ENCODE measurements at places on chromosomes 11 and 22.

GRCh38 chr11:72799441-72799840 lies 5.6 kb upstream of the STARD10 start:
- DNase-seq: no peak

- DNase-seq: no peak
Observed at GRCh38 chr11:8605971-8606563, 12.0 kb upstream of the STK33 start.

DNA sequence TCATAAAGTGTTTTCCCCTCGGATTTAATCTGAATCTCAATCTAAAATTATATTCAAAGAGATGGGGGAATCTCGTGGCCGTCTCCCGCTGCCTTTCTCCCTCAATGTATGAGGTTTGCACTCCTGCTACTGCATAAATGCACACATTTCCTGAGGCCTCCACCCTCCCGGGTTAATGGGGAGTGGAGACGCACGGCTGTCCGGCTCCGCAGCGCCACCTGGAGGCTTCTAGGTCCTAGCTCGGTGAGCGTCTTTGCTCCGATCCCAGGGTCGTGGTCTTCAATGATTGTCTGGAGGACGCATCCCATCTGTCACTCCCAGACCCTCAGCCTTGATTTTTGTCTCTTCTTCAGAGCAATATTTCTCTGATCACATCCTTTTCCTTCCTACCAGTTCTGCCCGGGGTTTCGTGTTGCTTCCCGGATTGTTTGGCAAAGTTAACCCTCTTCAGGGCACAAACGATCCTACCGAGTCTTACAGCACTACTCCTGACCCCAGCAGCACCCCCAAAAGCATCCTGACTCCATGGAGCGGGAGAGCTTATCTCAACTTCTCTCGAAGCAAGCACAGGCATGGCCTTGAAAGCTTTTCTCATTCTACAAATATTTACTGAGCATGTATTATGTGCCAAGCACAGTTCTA lies at the start of gene LMO1:
Gene LMO1 (minus strand): TSS at position 110 of the 642 bp plus-strand sequence. CDS start 516 bp downstream, outside the sequence.
- DNase-seq: peak; percentile 62

GRCh38 chr11:71934213-71934612 lies 5.4 kb downstream of the RNF121 start:
- peak; percentile 16 for DNase-seq

- DNase-seq: no peak
Observed at GRCh38 chr22:48380016-48380665, 1447.5 kb downstream of the BRD1 start.

DNA sequence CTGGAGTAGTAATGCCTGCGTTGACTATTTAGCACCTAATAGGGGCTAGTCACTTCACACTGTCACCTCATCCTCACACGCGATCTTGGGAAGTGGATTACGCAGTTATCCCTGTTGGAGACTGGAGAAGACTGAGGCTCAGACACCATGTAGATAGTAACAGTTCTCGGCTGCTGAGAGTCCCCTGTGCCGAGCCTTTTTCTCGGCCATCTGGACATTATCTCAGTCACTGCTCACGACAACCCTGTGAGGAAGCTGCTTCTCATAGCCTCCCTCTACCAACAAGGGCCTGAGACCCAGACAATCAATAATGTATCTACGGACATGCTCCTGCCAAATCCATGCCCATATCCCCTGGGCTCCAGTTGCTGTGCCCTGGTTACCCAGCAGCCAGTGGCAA lies 25.9 kb downstream of the SCUBE1 start:
- DNase-seq: no peak

DNA sequence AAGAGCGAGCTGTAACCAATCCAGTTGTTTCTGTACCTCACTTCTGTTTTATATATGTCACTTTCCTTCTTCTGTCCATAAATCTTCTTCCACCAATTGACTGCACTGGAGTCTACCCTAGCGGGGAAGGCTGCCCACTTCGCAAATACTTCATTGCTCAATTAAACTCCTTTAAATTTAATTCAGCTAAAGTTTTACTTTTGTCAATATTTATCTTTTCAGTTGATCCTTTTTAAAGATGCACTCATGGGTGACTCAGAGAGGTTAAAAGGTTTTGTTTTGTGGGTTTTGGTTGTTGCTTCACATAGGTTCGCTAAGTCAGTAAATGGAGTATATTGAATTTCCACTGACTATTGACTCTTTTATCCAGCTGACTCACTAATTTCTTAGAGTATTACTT lies 597.2 kb downstream of the DLG2 start:
- no peak for DNase-seq

GRCh38 chr11:33775832-33776470 lies 1.6 kb upstream of the FBXO3 start:
- DNase-seq: no peak

DNA sequence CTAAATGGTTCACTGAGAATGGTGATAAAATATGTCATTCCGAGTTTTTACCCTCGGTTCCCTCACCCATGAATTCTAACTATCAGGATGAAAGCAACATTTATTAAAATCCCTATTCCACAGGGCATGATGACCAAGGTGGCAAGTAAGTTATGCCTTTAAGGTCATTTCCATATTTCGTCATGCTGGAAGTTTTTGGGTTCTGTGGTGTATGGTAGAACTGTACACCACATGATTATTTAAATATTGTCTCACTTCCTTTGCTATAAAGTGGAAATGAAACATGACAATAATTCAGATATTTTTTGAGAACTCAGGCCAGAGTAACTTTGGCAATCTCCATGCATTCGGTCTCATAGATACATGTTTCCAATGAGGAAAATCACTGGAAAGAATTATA lies 68.5 kb upstream of the CARD18 start:
- DNase-seq: no peak

- no peak for DNase-seq
Observed at GRCh38 chr22:49648053-49648452, 179.6 kb downstream of the BRD1 start.

- DNase-seq: no peak
Observed at GRCh38 chr11:70900540-70900939, 351.8 kb downstream of the SHANK2 start.

- DNase-seq: no peak
Observed at GRCh38 chr11:47948137-47948536, 32.2 kb upstream of the PTPRJ start.

GRCh38 chr22:44311855-44312170 lies 938 bp downstream of the SHISAL1 start:
- DNase-seq: no peak

DNA sequence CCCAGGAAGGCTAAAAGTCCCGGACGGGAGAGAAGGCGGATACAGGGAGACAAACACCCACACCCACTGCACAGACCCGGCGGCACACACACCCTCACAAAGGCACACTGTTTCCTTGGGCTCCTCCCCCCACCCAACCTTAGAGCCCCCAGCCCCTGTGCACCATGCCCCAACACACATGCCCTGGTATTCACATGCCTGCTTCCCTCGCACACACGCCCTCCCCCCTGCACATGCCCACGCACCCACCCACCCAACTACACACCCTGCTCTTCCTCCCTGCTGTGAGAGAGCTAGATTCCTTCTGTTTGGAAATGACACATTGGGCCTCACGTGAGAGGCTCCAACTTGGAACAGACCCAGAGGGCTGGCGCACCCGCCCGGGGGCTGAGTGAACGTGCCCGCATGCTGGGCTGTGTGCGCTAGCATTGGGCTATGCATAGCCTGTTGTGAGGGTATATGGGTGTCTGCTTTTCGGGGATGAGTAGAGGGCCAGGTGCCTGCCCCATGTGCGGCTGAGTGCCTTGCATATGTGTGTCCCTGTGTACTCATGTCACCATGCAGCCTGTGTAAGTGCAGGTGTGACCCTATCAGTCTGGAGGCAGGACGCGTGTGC lies 518 bp upstream of the CHRM1 start:
- DNase-seq: no peak

- no peak for DNase-seq
Observed at GRCh38 chr11:94077552-94078293, 50.9 kb upstream of the PANX1 start.

GRCh38 chr11:133803026-133803425 lies 42.3 kb downstream of the SPATA19 start:
- no peak for DNase-seq

DNA sequence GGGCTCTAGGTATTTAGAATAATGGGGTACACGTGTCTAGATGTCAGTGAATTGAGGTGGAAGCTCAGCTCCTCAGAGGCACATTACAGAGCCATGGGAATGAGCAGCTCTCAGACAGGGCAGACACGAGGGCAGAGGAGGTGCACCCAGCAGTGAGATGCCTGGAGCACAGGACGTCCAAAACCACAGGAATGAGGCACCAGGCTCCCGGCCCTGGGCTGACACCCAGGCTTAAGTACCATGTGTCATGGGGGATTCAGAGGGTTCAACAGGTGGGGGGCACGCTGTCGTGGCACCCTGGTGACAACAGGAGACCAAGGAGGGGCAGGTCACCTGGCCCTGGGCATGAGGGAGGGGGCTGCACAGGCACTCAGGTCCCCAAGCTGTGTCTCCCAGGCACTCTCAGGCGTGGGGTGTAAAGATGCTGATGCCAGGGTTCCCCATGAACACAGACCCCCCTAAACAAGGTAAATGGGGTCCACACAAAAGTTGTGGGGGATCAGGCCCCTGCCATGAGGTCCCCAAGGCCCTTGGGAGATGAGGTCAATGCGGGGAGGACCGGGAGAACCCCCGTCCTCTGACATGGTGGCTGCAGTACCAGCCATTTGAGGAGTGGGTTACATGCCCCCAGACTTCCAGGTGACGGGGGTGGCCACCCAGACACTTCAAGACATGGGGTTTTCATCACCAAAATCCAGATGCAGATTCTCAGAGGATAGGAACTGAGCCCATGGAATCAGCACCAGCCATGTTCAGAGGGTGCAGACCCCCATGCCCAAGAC lies 5.6 kb upstream of the SYT8 start:
- no peak for DNase-seq

- DNase-seq: peak; percentile 96
Observed at GRCh38 chr11:130002846-130003716, 446 bp upstream of the PRDM10 start.

DNA sequence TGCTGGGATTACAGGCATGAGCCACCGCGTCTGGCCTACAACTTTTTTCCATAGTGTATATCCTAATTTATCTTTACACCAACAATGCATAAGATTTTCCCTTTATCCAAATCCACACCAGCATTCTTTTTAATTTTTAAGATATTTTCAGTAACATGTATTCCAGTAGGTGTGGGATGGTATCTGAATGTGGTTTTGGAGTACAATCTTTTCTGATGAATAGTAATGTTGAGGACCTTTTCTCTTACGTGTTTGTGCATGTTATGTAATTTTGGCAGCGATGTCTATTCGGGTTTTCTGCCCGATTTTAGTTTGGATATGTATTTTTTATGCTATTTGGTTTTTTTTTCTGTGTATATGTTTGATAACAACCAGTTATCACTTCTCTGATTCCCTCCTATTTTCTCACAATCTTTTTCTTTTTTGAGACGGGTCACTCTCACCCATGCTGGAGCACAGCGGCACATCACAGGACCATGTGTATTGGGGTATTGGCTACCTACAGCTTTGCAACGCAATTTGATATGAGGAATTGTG lies 114.6 kb upstream of the GRK3 start:
- DNase-seq: no peak

DNA sequence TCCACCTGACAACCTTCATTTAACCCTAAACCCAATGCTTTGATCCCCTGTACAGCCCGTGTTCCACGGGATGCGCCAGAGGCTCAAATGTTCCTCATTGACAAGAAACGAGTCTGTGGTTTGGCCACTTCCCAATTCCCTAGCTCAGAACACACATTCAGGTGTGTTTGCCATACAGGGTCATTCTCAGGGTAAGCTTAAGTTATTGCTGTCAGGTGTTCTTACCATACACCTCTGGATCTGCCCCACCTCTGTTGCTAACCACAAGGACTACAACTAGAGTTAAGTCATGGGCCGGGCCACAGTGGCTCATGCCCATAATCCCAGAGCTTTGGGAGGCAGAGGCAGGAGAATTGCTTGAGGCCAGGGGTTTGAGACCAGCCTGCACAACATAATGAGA lies 45.6 kb upstream of the POLD3 start:
- no peak for DNase-seq

DNA sequence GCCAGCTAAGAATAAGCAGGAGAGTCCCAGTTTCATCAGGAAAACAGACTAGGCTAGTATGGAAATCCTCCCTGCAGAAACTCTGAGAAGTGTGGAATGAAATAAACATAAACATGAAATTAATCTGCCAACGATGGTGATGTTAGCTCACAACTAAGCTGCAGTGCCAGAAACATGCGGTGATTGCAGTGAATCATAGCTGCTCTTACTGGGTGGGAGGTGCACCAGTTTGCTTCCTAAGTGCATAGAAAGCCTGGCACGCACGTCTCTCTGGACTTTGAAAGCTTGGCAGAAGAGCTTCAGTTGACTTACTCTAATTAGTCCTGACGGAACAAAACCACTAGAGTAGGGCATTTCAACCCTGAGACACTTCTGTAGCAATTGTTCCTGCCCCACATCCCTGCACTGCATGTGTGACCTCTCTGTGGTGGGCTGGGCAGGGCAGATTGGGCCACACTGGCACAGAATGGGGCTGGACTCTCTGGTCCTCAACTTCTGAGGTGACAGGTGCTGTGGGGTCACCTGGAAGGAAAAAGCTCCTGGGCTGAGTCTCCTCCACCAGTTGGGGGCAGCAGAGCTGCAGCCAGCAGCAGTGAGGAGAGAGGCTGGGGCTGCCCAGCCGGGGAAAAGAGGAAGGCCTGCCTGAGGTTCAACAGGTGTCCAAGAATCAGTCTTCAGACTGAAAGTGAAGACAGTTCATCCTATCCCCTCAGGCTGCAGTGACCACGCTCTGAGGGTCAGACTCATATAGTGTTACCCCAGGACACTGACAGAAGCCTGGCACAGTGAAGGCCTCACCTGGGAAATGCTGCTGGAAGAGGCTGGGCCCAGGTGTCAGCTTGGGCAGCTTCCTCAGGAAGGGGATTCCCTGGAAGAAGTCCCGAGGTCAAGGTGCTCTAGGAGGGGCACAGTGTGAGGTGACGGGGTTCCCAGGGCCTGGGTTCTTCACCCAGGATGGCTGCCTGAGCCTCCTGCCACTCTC lies 40.5 kb downstream of the GGTLC2 start:
- peak; percentile 55 for DNase-seq

DNA sequence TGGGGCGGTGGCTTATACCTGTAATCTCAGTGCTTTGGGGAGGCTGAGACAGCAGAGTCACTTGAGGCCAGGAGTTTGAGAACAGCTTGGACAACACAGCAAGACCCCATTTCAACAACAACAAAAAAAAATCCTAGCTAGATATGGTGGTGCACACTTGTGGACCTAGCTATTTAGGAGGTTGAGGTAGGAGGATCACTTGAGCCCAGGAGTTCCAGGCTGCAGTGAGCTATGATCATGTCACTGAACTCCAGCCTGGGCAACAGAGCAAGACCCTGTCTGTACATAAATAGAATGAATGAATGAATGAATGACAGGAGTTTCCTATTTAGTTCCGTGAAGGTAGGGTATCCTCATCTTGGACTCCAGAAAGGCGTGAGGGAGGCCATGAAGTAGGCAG lies 107.0 kb downstream of the OSBP2 start:
- DNase-seq: no peak

All from CD4-positive, alpha-beta T cell treated with Interleukin-1 beta for 1 hour (primary cell).